Activated CD4-positive, alpha-beta T cell treated with anti-CD3 and anti-CD28 coated beads, Interleukin-2, amount 10 ng/mL, durations not matched to agents 7 days and 5 days (primary cell): ENCODE measurements at places on chromosomes 1 and 21.

- peaks cover 4% of the 10 kb centered on the region for H3K27me3 ChIP-seq
- DNase-seq, result no peak
- peaks cover 2% of the 10 kb centered on the region for H3K4me1 ChIP-seq
- no peaks in the 10 kb centered on the region for H3K36me3 ChIP-seq
Observed at GRCh38 chr1:19044975-19045831, 88.7 kb upstream of the IFFO2 start.

DNA sequence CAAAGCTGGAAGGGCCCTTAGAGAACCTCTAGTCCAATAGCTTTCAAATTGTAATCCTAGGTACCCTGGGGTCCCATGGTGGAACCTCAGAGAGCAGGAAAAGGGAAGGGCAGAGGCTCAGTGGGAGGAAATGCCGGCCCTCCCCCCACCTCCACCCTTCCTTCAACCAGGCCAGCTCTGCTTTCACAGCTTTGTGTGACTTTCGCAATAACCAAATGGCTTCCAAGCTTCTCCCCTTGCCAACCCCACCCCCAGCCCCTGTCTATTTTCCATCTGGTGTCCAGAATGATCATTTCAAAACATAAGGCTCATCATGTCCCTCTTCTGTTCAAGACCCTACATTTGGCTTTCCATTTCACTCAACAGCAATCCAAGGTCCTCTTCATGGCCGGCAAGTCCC is 74.4 kb downstream of the CD58 start:
- H3K27me3 ChIP-seq, result no peaks in the 10 kb centered on the region
- peaks cover 31% of the 10 kb centered on the region for H3K4me1 ChIP-seq
- H3K36me3 ChIP-seq, result peaks cover 2% of the 10 kb centered on the region
- H3K27ac ChIP-seq, result no peak overlapping the region

- H3K4me1 ChIP-seq, result no peaks in the 10 kb centered on the region
- no peak for DNase-seq
- H3K4me3 ChIP-seq, result no peak overlapping the region
- H3K27ac ChIP-seq, result no peak overlapping the region
Observed at GRCh38 chr1:99643021-99643779, 2.7 kb upstream of the PALMD start.

GRCh38 chr1:172287208-172287607 is 133.3 kb upstream of the C1orf105 start:
- H3K4me3 ChIP-seq, result no peak overlapping the region
- no peak for DNase-seq
- peaks cover 5% of the 10 kb centered on the region for H3K4me1 ChIP-seq
- no peaks in the 10 kb centered on the region for H3K27me3 ChIP-seq
- H3K27ac ChIP-seq, result no peak overlapping the region
- H3K36me3 ChIP-seq, result no peaks in the 10 kb centered on the region

DNA sequence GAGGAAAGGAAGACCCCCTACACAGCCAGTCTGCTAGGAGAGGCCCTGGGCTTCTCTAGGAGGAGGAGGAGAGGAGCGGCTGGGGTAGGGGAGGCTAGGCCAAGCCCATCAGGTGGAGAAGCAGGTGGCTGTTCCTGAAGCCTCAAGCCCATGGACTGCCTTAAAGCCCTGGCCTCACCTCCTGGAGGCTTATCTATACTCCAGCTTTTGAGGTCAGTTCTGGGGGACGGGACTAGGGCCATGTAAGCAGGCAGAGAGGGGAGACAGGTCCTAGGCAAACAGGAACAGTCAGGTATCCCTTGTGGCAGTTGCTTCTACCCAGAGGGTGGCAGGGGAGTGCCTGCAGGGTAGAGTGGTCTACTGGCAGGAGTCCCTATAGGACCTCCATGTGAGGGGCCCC is 40.6 kb downstream of the KCNC4 start:
- H3K27ac ChIP-seq, result no peak overlapping the region
- DNase-seq, result no peak
- peaks cover 4% of the 10 kb centered on the region for H3K4me1 ChIP-seq
- no peaks in the 10 kb centered on the region for H3K27me3 ChIP-seq

- H3K36me3 ChIP-seq, result no peaks in the 10 kb centered on the region
- no peaks in the 10 kb centered on the region for H3K27me3 ChIP-seq
- no peak overlapping the region for H3K27ac ChIP-seq
- H3K4me1 ChIP-seq, result no peaks in the 10 kb centered on the region
- no peak overlapping the region for H3K4me3 ChIP-seq
Observed at GRCh38 chr1:48391926-48392325, 80.1 kb downstream of the SPATA6 start.

DNA sequence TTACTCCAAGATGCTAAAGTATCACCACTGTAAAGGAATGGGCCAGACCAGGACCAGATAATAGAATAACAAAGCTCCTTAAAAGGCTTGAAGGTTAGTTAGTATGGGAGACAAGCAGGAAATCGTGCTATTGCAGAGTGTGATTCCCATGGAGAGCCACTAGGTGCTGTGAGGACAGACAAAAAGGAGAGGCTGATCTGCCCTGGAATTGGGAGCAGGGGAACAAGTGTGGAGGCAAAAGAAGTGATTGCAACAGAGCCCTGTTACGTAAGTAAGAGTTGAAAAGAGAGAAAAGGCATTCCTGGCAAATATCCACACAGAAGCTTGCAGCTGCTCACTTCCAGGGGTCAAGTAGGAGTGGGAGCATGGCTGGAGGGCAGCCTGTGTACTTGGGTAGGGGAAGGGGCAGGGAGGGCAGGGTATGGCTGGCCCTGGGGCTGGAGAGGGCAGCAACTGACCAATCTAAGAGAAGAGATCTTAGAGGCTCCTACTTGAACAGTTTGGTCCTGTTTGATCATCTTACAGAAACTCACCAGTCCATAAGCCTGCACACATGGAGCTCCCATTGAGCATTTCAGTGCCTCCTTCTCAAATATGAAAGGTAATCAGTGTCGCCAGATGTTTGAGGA is 207.7 kb upstream of the GJB5 start:
- DNase-seq, result no peak
- peaks cover 4% of the 10 kb centered on the region for H3K27me3 ChIP-seq
- no peaks in the 10 kb centered on the region for H3K36me3 ChIP-seq
- no peak overlapping the region for H3K4me3 ChIP-seq
- H3K27ac ChIP-seq, result no peak overlapping the region

DNA sequence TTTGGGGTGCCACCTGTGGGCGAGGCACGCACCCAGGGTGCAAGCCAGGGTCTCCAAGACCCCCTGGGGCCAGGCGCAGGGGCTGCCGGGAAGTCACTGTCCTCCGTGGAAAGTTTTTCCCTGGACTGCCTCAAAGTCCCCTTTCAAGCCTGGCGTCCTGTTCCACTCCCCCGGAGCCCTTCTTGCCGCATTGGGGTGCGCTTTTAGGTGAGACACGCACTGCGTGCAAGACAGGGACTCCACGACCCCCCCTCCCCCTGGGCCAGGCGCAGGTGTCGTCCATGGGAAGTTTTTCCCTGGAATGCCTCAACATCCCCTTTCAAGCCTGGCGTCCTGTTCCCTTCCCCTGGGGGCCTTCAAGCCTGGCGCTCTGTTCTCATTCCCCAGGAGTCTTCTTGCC is 137.1 kb downstream of the LIPI start:
- no peak for DNase-seq
- H3K27ac ChIP-seq, result no peak overlapping the region
- no peaks in the 10 kb centered on the region for H3K27me3 ChIP-seq
- no peak overlapping the region for H3K4me3 ChIP-seq
- peaks cover 9% of the 10 kb centered on the region for H3K36me3 ChIP-seq

- H3K27ac ChIP-seq, result no peak overlapping the region
- no peak overlapping the region for H3K4me3 ChIP-seq
- H3K4me1 ChIP-seq, result peaks cover 8% of the 10 kb centered on the region
- H3K36me3 ChIP-seq, result peaks cover 40% of the 10 kb centered on the region
Observed at GRCh38 chr1:43425045-43425444, 28.7 kb downstream of the HYI start.

GRCh38 chr1:230047114-230047865 is 19.7 kb upstream of the GALNT2 start:
- no peaks in the 10 kb centered on the region for H3K36me3 ChIP-seq
- peaks cover 14% of the 10 kb centered on the region for H3K27me3 ChIP-seq
- no peak overlapping the region for H3K27ac ChIP-seq
- no peak overlapping the region for H3K4me3 ChIP-seq

DNA sequence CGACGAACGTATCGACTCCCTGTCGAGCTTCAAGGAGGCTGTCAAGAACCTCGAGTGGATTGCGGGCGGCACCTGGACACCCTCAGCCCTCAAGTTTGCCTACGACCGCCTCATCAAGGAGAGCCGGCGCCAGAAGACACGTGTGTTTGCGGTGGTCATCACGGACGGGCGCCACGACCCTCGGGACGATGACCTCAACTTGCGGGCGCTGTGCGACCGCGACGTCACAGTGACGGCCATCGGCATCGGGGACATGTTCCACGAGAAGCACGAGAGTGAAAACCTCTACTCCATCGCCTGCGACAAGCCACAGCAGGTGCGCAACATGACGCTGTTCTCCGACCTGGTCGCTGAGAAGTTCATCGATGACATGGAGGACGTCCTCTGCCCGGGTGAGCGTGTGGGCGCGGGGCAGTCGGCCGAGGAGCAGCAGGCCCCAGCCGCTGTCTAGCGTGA is 28.0 kb downstream of the COL6A2 start:
- no peak overlapping the region for H3K4me3 ChIP-seq
- DNase-seq, result no peak
- H3K27ac ChIP-seq, result no peak overlapping the region
- H3K36me3 ChIP-seq, result no peaks in the 10 kb centered on the region
